ENCODE measurements at places on chromosomes 5 and 9.

GRCh38 chr5:139486201-139486600 is 3.6 kb upstream of the STING1 start:
- DNase-seq, result no peak

GRCh38 chr5:173547579-173547978 is 68.9 kb downstream of the BOD1 start:
- peak; percentile 53 for DNase-seq

DNA sequence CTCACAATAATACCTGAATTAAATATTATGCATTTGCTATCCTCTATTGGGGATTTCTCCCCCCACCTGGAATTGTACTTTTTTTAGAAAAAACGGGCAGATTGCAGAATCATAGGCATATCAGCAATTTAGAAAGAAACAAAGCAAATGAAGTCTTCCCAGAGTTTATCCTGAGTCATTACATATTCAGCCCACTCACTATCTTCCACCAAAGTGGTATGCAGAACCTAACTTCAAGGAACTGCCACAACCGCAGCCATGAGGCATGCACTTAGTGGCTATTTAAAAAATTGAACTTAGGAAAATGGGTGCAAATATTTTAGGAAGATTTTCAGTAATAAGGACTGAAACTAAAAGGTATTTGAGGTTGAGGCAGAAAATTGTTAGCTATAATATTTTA is 48.6 kb downstream of the UBAP1 start:
- no peak for DNase-seq

DNA sequence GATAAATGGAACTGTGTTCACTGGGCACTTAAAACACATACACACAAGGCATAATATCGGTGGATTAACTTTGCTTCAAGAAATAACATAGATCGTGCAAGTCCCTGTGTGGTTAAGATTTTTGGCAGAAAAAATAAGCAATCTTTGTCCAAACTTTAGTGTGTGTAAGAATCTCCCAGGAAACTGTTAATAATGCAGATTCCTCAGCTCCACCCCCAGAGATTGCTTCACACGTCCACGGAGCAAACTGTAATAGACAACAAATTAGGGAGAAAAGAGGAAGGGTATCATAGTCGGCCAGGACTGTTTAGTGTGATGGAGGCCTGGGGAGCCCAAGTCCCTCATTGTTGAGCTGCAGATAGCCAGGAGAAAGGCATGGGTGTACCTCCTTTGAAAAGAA is 84.8 kb downstream of the PJA2 start:
- no peak for DNase-seq

GRCh38 chr5:56330806-56331205 is 97.7 kb upstream of the ANKRD55 start:
- no peak for DNase-seq

- DNase-seq, result peak; percentile 51
Measured at GRCh38 chr9:93302586-93303257, 118.8 kb downstream of the WNK2 start.

- no peak for DNase-seq
Measured at GRCh38 chr9:10411272-10411671, 201.5 kb downstream of the PTPRD start.

DNA sequence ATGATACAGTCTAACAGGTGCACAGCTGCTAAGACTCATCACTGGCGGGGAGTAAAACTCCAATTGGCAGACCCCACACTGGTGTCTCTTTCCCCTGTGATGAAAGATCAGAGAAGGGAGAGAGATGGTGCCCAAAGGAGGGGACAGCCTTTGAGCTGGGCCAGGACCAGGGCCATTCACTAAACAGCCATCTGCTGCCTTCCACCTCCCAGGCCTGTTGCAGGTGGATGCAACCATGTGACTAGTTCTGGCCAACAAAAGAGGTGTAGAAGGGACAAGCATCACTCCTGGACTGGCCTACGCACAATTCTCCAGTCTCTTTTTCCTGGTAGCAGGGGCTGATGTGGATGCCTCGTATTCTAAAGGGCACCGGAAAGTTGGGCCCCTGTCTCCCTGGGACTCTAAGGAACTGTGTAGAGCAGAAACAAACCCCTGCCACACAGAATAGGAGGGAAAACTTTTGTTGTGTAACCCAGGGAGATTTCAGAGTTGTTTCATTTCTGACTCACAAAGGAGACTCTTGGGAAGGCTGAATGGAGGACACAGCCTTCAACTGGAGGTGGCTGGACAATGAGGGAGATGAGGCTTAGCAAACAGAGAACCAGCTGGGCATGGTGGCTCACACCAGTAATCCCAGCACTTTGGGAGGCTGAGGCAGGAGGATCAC is 26.9 kb downstream of the TNIP1 start:
- DNase-seq, result no peak

GRCh38 chr5:126516133-126516532 is 78.9 kb downstream of the ALDH7A1 start:
- DNase-seq, result no peak

DNA sequence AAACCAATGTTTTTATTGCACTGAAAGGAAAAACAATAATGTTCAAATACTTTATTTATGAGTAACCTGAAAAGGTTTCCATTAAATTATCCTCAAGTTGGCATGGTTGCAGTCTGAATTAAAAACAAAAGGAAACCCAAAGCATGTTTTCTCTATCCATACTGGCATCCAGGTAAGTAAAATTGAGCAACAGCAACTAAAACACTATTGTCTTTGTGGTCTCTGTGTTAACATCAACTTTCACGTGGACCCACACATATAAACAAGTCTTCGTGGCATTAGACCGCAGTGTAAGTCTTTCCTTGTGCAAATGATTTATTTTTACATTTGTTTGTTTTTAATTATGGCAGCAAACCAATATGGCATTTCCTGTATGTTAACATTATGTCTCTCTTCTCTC is 757.6 kb downstream of the SEMA5A start:
- DNase-seq, result peak; percentile 15

- DNase-seq, result peak; percentile 64
Measured at GRCh38 chr5:173094012-173094661, 38.0 kb downstream of the CREBRF start.
